ENCODE measurements at places on chromosomes 7 and 10.

DNA sequence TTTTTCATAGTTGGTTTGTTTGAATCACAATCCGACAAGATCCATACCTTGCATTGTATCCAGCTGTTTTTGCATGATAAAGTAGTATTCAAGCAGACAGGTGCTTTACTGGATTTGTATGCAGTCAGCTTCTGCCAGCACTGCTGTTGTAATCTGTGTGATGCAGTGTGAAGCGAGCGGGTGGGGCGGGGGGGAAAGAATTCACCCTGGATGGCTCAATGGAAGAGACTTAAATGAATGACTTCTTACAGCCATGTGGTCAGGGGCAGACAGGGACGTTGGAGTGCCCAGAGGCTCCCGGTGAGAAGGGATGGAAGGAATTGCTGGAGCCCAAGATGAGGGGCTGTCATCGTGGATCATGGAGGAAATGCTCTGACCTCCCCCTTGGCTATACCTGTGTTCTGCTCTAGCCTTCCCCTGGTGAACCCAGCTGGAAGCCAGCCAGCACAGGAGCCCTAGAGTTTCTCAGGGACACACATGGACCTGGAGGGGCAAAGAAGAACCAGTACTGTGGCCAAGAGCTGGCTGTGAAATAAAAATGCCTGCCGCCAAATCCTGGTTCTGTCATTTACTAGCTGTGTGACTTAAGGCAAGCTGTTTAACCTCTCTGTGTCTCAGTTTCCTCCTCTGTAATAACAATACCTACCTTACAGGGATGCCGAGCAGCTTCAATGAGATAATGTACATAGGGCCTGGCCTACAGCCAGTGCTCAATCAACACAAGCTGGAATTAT is 14.1 kb downstream of the NFE2L3 start:
- DNase-seq = no peak

DNA sequence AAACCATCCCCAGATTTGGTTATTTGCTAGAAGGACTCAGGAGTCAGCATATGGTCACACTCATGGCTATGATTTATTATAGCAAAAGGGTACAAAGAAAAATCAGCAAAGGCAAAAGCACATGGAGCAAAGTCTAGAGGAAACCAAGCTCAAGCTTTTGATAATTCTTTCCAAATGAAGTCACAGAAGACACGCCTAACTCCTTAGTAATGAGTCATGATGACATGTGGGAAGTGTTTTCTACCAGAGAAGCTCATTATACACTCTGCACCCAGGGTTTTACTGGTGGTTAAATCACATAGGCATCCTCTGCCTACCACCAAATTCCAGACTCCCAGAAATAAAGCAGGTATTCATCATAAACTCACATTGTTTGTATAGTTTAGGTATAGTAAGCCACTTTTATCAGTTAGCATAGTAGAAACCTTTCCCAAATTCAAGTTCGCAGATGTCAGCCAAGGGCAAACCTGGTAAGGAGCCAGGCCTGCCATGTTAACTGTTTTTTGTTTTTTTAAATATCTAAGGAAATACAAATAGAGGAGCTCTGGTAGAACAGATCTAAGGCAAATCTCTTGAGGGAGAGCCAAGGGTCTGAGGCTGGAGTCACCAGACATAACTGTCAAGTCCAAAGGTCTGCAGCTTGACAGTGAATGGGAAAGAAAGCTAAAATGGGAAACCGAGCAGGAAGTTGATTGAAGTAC is 15.4 kb upstream of the HIBADH start:
- DNase-seq = no peak

GRCh38 chr7:140209866-140210609 is 33.3 kb upstream of the KDM7A start:
- peak; percentile 33 for DNase-seq

- DNase-seq = no peak
Observed at GRCh38 chr7:87342231-87342630, 3.2 kb upstream of the CROT start.

- no peak for DNase-seq
Observed at GRCh38 chr7:106610996-106611886, 49.7 kb downstream of the CCDC71L start.

DNA sequence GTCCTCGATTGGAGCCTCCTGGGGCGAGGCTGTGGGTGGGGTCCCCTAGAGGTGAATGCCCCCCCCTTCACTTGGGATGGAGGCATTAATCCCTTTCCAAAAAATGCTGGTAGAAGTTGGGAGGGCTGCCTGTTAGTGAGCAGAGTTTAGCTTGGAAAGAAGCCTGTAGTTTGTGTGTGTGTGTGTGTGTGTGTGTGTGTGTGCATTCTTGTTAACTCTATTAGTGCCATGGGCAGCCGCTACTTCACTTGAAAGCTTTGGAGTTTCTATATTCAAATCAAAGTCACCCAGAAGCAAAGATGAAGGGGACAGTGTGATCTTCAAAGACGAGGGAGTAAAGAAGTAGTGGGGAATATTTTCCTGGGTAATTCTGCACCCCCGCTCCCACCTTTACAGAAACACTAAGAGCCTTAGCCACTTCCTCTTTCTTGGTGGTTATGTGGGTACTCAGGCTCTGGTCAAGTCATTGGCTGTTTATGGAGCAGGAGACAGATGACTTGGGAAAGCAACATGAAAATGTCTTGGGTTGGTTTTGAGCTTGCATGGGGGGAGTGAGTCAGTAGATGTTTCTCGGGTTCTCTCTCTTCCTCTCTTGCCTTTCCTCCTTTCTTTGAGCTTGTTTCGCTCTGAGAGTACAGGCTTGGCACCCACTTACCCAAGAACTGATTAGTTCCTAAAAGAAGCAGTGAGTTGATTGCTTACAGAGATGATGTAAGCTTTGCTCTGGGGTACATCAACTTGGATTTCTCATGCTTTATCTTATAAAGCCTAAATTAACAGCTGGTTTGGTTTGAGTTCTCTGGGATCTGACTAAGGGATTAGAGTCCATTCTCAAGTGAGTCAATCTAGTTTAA is 35.9 kb downstream of the TCF7L2 start:
- no peak for DNase-seq

- no peak for DNase-seq
Observed at GRCh38 chr7:25864943-25865751, 286.9 kb upstream of the NFE2L3 start.

- DNase-seq = no peak
Observed at GRCh38 chr10:87752566-87752965, 65.5 kb downstream of the ATAD1 start.

DNA sequence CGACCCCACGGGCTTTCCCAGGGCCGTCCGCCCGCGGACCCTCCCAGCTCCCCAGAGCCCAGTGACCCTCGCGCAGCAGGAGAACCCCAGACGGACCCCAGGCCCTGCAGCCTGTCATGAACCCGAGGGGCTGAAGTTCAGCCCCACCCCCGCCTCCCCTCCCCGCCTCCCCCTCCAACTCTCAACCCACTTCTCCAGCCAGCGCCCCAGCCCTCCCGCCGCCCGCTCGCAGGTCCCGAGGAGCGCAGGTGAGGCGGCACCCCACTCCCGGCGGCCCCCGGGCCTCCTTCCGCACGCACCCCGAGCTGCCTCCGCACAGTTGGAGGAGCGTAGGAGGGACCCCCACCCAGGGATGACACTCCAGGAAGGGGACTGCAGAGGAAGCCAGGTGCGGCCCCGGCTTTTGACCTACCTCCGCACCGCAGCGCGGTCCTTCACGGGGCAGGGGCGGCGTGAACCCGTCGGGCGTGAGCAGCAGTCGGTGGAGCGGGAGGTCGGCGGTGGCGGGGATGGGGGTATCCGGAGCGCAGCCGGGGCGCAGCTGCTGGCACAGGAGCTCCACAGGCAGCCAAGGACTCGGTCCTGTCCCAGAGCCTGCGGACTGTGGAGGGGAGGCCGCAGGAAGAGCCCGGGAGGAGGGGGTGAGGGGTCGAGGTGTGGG is at the start of gene TMEM176A:
TMEM176A (plus strand) TSS at position 189 of the 661 bp plus-strand sequence. CDS start 782 bp downstream, outside the sequence.
- DNase-seq = no peak

DNA sequence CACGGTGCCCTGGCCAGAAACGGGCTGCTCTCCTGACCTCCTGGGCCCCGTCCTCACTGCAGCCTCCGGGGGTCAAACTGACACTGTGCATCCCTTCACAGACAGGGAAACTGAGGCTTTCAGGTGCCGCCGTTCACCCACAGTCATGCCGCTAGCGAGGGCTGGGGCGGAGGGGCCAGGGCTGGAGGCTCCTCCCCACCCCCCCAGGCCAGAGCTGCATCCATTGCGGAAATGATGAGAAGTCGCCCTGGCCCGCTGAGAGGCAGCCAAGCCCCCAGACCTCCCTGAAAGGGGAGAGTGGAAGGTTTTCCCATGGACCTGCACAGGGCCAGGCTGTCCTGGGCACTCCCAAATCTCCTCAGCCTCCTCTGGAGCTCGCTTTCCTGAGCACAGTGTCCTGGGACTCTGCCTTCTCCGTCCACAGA is 16.5 kb upstream of the INPP5A start:
- DNase-seq = no peak

GRCh38 chr10:7263616-7264015 is 147.2 kb downstream of the SFMBT2 start:
- no peak for DNase-seq

DNA sequence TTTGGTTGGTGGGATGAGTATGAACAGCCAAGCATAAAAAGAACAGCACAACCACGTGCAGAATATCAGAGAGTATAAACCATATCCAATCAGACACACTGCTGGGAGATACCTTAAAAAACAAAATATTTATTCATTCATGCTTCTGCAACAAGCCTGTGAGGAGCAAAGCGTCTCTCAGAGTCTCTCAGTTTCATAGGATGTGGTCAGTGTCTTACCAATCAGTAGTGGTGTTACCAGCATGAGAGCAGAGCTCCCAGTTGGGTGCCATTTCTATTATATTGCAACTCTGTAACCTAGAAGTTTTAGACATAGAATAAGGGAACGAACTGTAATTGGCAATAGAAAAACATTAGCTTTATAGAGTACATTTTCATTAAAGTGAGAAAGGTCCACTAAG is 445.9 kb upstream of the LRRN3 start:
- DNase-seq = no peak

- no peak for DNase-seq
Observed at GRCh38 chr10:8084799-8085198, 30.3 kb downstream of the GATA3 start.

DNA sequence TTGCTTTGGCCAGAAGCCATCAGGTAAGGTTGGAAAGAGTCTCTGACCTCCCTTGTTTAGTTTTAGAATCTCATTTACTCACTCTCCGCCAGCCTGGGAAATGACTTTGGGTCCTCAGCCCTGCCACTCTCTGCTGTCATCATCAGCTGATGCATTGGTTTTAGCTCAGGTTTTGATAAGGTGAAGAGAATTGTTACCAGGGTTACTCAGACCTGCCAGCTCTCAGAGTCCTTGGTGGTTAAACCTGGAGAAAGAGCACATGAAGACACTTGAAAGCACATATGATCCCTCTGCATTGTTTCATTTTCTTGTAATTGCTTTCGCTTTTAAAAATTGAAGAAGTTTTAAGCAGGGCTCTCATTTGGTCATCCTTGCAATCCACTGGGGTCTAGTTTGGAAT is 4.0 kb upstream of the CROT start:
- no peak for DNase-seq

DNA sequence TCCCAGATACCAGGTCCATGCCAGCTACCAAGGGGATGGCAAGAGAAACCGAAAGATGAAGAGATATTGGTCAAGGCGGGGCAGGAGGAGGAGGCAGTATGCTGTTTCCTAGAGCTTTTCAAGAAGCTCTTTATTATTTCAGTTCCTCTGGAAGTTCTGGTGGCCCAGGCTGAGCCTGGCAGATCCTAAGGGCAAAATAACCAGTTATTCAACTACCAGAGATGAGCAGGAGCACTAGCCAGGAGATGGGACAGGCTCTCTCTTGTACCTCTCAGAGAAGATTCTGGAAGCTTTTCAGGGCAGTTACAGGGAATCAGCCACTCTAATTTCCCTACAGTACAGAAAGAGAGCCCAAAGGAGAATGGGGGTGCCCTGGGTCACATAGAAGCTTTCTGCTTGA is 5.3 kb downstream of the DNAJB12 start:
- DNase-seq = no peak

DNA sequence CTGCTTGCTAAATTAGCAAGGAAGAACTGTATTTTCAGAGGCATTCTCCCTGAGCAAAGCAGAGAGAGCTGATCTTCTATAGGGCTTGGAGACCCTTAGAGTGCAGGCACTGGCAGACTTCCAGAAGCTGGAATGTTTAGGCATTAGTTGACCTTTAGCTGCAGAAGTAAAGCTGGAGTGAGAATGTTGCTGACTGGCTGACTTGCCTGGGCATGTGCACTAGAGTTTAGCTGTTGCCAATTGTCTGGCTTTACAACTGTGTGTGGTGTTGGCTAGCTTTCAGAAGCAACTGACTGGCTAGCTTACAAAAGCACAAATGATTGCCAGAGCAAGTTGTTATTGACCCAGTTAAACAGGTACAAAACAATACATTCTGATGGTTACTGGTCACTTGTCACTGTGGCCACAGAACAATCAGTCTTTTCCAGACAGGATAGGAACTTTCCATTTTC is 25.1 kb downstream of the FAM13C start:
- no peak for DNase-seq

GRCh38 chr7:44587843-44588711 is 6.0 kb upstream of the TMED4 start:
- no peak for DNase-seq

- no peak for DNase-seq
Observed at GRCh38 chr7:19749658-19750057, 23.8 kb downstream of the TMEM196 start.

GRCh38 chr10:97279121-97279815 is 13.2 kb downstream of the ARHGAP19 start:
- no peak for DNase-seq

GRCh38 chr10:75202321-75203045 is 8.1 kb upstream of the VDAC2 start:
- DNase-seq = no peak

DNA sequence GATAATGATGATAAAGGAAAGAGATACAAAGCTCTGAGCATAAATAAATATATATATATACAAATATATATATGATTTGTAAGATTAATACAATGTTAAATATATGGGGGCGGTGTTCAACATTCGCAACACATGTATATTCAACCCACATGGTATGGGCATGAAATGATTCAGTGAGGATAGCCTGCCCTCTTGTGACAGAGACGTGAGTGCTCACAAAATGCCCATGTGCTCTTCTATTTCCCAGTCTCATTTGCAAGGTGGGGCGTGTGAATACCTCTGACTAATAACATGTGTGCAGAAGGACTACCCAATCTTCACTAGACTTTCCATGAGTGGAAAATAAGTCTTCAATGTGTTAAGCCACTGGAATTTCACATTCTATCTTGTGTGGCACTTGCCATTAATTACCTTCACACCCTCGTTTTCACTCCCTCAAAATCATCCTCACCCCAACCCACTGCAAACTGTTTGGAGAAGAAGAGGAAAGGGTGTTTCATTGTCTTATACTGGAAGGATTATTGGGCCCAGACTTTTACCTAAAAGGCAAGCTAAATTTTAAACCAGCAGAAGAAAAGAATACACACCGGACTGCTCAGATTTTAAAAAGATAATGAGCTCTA is 26.9 kb downstream of the ASAH2 start:
- peak; percentile 2 for DNase-seq

Data from stimulated activated CD8-positive, alpha-beta memory T cell treated with anti-CD3 and anti-CD28 coated beads, Interleukin-4, amount 100 ng/mL, for 24 hours (primary cell).